ENCODE measurements at places on chromosomes 2 and 18.

DNA sequence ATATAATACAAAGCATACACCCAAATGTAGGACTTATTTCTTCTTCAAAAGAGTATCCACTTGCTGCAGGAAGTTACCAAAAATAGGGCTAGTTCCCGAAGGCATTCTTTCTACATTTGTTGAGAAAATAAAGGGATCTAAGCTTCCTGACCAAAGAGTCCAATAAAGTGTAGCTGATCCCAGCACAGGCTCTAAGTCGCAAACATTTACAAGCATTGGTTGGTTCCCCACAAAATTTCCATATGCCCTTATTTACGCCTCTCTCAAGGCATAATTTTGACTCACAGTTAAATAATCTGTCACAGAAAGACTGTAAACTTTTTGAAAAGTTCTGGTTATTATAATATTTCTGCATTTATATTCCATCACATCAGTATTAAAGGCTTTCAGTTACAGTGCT is 1520.1 kb upstream of the ZEB2 start:
- no peak for DNase-seq

GRCh38 chr2:177000715-177001072 is 211.9 kb upstream of the HNRNPA3 start:
- DNase-seq, result no peak

DNA sequence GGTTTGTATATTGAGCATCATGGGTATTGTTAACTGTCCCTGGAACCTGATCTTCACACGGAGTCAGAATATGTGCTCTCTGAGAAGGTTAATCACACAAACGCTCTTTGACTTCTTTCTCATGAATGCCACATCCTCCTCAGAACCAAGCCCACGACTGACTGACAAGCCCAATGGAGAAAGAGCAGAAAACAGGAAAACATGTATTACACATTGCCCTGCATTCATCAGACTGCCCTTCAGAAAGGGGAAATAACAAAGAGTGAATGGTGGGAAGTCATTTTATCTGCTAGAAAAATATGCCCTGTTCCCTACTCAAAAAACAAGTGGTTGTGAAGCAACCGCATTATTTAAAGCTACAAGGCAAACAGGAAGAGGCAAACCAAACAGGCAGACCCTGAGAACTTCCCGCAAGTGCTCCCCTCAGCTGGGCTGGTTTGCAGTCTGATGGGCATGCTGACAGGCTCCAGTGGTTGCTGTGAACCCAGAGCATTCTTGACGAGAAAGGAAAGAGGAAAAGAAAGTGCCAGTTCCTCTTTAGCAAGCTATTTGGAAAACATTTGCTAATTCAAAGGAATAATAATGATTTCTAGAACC is 172.9 kb upstream of the SETBP1 start:
- DNase-seq, result no peak

GRCh38 chr2:237091779-237092436 is 6.2 kb downstream of the COPS8 start:
- no peak for DNase-seq

DNA sequence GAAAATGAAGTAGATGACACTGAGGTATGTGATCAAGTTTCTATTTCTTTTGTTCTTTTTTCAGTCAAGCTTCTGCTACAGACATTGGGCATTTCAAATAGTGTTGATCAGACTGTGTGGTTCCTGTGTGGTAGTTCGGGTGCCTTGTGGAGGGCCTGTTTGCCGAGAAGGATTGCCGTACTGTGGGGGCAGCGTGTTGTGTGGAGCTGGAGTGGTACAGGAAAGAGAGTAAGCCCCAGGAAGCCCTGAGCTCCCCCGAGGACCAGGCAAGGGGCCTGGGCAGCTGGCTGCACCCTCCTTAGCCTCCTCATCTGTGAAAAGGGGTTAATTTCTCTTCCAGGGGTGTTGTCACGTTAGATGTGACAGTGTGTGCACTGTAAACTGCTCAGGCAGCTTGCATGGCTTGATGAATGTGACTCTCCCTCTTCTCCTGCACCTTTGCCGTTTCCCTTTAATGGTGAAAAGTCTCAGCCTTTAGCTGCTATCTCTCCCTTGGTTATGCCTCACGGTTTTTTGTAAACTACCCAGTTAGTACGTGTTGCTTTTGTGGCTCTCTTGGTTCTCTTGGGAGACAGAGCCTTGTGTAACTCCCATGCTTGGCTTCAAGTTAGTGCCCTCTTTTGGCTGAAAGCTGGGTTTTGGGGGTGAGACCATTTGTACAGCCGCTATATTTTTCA is 19.5 kb downstream of the C2orf74 start:
- DNase-seq, result no peak

- peak; percentile 38 for DNase-seq
These were observed 223.7 kb downstream of the CYP26B1 start for GRCh38 chr2:71923887-71924533.

DNA sequence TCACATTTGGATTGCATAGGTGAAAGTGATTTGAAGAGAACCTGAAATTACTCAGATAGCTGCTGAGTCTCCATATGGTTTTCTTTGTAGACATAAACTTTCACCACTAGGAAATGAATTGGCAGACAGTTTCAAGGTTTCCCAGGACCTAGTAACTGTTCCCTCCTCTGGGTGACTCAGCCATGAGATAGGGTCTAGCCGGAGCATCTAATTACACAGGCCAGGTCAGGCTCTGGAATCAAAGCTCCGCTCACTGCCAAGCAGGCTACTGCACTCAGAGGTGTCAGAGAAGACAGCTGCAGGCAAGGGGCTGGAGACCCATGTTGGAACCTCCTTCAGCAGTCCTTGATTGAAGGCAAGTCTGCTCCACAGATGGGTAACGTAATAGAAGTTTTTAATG is 429.2 kb downstream of the TNS1 start:
- DNase-seq, result no peak

GRCh38 chr2:67436221-67436620 is 39.1 kb downstream of the ETAA1 start:
- DNase-seq, result peak; percentile 33

DNA sequence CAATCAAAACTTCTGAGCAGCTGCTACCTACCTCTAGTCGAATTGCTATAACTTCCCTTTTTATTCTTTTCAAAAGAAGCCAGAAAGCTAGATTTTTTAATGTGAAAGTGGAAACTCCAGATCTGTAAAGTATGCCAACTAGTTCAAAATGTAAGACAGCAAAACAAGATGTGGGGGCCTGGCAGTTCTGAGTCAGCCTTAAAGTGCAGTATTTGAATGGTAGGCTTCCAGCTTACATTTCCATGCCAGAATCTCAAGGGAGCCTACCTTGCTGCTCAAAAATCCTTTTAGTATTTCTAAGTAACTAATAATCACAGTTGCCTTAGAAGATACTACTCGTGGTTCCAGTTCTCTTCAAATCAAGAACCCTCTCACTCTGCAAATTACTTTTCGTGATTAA is 1288.7 kb downstream of the LRP1B start:
- peak; percentile 2 for DNase-seq

GRCh38 chr2:68387408-68388350 is 22.6 kb downstream of the PLEK start:
- no peak for DNase-seq

DNA sequence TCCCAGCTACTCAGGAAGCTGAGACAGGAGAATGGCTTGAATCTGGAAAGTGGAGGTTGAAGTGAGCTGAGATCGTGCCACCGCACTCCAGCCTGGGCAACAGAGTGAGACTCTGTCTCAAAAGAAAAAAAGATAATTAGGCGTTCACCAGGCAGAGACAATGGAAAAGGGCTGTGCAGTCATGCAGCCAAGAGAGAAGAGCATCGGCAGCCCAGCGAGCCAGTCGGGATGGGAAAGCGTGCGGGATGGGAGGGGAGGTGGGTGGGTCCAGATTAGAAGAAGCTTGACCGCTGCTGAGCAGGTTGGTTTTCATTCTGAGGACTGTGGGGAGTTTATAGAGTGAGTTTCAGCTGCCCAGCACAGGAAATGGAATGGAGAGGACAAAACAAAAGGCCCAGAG is 15.0 kb upstream of the CYS1 start:
- no peak for DNase-seq

DNA sequence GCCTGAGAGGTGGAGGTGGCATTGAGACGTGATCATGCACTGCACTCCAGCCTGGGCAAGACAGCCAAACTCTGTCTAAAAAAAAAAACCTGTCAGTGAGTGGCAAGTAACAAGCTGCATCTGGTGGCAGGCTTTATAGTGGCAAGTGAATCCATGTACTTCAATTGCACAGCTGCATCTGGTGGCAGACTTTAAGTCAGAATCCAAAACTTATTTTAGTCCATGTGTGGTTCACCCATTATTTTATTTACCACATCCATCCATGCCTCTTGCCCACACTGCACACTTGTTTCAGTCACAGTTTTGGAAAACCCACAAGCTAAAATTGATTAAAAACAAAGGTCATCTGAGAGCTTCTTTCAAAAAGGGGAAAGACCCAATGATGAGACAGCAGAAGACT is 1636.4 kb upstream of the NXPH2 start:
- DNase-seq, result no peak
